Uterus (tissue), 4 donors: ENCODE measurements at places on chromosomes 2 and 18. TPM values are rescaled to one million over a fixed set of nuclear protein-coding genes. Genes with fewer than 3 reads are reported as not detected.
A peak's percentile ranks its signal among the peaks of the same experiment; 100 is the strongest.

DNA sequence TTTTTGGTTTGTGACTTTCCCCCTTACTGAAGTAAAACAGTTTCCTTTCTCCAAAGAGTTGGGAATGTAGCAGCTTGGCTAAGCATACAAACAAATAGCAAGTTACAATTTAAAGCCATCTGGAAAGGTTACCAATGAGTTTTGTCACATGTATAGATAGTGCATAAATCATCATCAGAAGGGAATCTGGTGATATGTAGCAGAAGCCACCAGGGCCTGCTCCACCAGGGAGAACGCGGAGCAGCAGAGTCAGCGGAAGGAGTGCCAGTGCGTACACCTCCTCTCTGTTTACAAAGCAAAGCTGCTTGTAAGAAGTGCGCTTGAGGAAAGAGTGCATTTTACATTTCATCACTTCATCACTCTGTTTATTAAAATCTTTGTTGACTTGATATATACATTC lies 240.1 kb downstream of the FAM210A start:
- no peak for DNase-seq

GRCh38 chr2:15668611-15669305 lies 77.1 kb downstream of the DDX1 start:
- no peak for DNase-seq

GRCh38 chr18:79917853-79918614 lies 33.4 kb downstream of the SLC66A2 start:
- peak; percentile 8 for DNase-seq

DNA sequence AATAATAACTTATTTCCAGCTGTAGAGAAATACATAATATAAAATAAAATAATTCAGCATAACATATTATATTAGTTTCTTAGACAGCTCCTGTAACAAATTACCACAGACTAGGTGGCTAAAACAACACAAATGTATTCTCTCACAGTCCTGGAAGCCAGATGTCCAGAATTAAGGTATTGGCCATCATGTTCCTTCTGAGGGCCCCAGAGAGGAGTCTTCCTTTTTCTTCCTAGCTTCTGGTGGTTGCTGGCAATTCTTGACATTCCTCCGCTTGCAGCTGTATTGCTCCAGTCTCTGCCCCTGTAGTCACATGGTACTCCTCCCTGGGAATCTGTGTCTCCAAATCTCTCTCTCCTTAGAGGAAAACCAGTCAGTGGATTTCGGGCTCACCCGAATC lies 146.8 kb downstream of the RBM43 start:
- no peak for DNase-seq

- DNase-seq: no peak
These were observed 31.2 kb upstream of the EN1 start for GRCh38 chr2:118878531-118879149.

GRCh38 chr2:98868548-98869271 lies 67.3 kb downstream of the CRACDL start:
- DNase-seq: no peak

The CLASP1 gene
- total RNA-seq: 14.1 TPM

The CENPA gene
- not detected for total RNA-seq

The GCKR gene
- total RNA-seq: 0.61 TPM
